Natural killer cell treated with Interleukin-12 subunit alpha and Interleukin-12 subunit beta and Interleukin-15 and Interleukin-18, amount 100 ng/mL, for 72 hours (primary cell): ENCODE measurements at places on chromosomes 2 and 18. TPM values are rescaled to one million over a fixed set of nuclear protein-coding genes. Genes with fewer than 3 reads are reported as not detected.

GRCh38 chr18:70296289-70296688 lies 7.4 kb downstream of the SOCS6 start:
- H3K4me3 ChIP-seq = no peak overlapping the region
- DNase-seq = no peak
- peaks cover 30% of the 10 kb centered on the region for H3K4me1 ChIP-seq
- H3K36me3 ChIP-seq = no peaks in the 10 kb centered on the region
- H3K27me3 ChIP-seq = no peaks in the 10 kb centered on the region

GRCh38 chr2:28822036-28822435 lies 11.4 kb downstream of the SPDYA start:
- H3K27ac ChIP-seq = no peak overlapping the region
- H3K4me1 ChIP-seq = no peaks in the 10 kb centered on the region
- H3K27me3 ChIP-seq = no peaks in the 10 kb centered on the region

- no peak for DNase-seq
- H3K27me3 ChIP-seq = peaks cover 8% of the 10 kb centered on the region
- H3K4me1 ChIP-seq = no peaks in the 10 kb centered on the region
- H3K4me3 ChIP-seq = no peak overlapping the region
- H3K36me3 ChIP-seq = no peaks in the 10 kb centered on the region
- H3K27ac ChIP-seq = no peak overlapping the region
Measured at GRCh38 chr2:225600444-225600843, 200.9 kb downstream of the NYAP2 start.

DNA sequence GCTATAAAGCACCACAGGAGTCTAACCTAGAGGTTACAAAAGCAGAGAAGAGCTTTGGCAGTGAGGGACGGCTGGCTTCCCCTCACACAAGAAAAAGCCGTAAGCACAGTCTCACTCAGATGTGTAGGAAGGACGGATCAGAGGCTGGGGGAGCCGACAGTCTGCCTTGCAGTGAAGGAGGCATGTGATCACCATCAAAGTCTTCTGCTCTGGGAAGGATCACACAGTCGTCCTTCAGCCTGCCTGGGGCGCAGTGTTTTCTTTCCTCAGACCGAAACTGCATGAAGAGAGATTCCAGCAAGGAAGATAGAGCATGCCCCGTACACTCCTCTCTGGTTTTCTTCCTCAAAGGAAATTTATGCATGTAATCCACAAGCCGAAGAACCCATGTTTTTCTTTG lies 24.1 kb downstream of the GATA6 start:
- H3K4me1 ChIP-seq = peaks cover 4% of the 10 kb centered on the region
- peaks cover 22% of the 10 kb centered on the region for H3K27me3 ChIP-seq
- H3K4me3 ChIP-seq = no peak overlapping the region
- H3K27ac ChIP-seq = no peak overlapping the region

- H3K4me3 ChIP-seq = no peak overlapping the region
- no peaks in the 10 kb centered on the region for H3K27me3 ChIP-seq
Measured at GRCh38 chr2:241187101-241187917, 1.2 kb upstream of the ANO7 start.

Gene ST8SIA5
- 1.0 TPM for total RNA-seq

Gene C1QL2
- total RNA-seq = not detected
